ENCODE measurements at places on chromosomes 6 and 20. TPM values are rescaled to one million over a fixed set of nuclear protein-coding genes. Genes with fewer than 3 reads are reported as not detected.

Gene SLC4A11
- total RNA-seq: 0.58 TPM

Gene NUS1
- 13.5 TPM for total RNA-seq

Gene HLA-DMA
- 4.1 TPM for total RNA-seq

Gene LHFPL5
- not detected for total RNA-seq

Gene NEURL2
- total RNA-seq: 6.4 TPM

Gene FYN
- total RNA-seq: 37.7 TPM

Gene RAE1
- 45.6 TPM for total RNA-seq

Gene HMGN3
- total RNA-seq: 56.5 TPM

Gene ZNF341
- 2.9 TPM for total RNA-seq

Gene ETV7
- not detected for total RNA-seq

Gene LTA
- total RNA-seq: not detected

Gene BEND3
- 0.71 TPM for total RNA-seq

Gene CYP39A1
- 0.58 TPM for total RNA-seq

Gene PNPLA1
- total RNA-seq: not detected

Gene PGBD1
- 5.5 TPM for total RNA-seq

Gene OR2J3
- not detected for total RNA-seq

Gene CST3
- total RNA-seq: 421 TPM

Gene ADGRG6
- 16.7 TPM for total RNA-seq

Gene R3HDML
- not detected for total RNA-seq

Gene OR2H2
- total RNA-seq: not detected

Gene MYLIP
- total RNA-seq: 2.5 TPM

Gene NKAPL
- 0.29 TPM for total RNA-seq

Gene MED20
- 37.8 TPM for total RNA-seq

Gene CST4
- total RNA-seq: not detected

Gene IRF4
- total RNA-seq: not detected

Gene SLC23A2
- total RNA-seq: 5.5 TPM

Gene HMGCLL1
- total RNA-seq: not detected

Gene IL17F
- not detected for total RNA-seq

Gene ACTL10
- total RNA-seq: 2.3 TPM

Gene RSPO3
- total RNA-seq: not detected

Gene WTAP
- 55.4 TPM for total RNA-seq

Gene BTNL2
- not detected for total RNA-seq

Gene ME1
- total RNA-seq: 27.8 TPM

Gene HAO1
- total RNA-seq: not detected

Gene PRSS16
- 2.8 TPM for total RNA-seq

Gene PLN
- total RNA-seq: 0.58 TPM

Gene AGER
- total RNA-seq: 2.3 TPM

Gene CLPSL2
- total RNA-seq: not detected
